ENCODE measurements at places on chromosomes 12 and 14.
A peak's percentile ranks its signal among the peaks of the same experiment; 100 is the strongest.

DNA sequence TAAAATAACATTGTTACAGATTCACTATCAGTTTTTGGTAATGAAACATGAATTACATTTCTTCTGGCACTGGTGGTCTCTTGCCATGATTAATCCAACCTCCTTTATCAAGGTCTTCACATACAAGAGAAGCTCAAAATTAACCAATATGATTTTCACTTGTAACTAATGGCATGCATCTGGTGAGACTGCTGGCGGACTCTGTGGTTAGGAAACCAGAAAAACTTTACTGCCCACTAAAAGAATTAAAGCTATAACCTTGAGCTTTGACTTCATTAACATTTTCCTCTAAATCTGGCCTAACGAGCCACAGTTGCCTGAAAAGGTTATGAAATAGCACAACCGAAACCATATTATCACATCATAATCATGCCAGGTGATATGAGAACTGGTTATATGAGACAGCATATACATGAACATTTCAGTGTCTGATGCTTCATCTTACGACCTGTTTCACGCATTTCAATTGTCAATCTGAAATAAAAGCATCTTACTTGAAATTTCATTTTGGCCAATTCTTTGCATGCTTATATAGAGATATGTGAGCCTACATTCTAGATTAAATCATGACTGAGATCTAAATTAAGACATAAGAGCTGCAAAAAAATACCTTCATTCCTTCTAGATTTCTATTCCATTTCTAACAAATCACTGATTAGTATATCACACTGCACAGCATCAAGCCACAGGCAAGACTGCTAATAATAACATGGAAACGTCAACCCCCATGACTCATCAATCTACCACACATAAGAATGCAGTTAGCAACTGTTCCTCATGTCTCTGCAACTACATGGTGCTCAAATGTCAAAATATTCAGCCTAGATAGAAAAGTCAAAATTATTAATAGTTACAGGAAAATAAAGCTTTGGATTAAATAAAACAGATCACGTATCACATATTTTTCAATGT is 89.3 kb downstream of the OSBPL8 start:
- no peak for DNase-seq

DNA sequence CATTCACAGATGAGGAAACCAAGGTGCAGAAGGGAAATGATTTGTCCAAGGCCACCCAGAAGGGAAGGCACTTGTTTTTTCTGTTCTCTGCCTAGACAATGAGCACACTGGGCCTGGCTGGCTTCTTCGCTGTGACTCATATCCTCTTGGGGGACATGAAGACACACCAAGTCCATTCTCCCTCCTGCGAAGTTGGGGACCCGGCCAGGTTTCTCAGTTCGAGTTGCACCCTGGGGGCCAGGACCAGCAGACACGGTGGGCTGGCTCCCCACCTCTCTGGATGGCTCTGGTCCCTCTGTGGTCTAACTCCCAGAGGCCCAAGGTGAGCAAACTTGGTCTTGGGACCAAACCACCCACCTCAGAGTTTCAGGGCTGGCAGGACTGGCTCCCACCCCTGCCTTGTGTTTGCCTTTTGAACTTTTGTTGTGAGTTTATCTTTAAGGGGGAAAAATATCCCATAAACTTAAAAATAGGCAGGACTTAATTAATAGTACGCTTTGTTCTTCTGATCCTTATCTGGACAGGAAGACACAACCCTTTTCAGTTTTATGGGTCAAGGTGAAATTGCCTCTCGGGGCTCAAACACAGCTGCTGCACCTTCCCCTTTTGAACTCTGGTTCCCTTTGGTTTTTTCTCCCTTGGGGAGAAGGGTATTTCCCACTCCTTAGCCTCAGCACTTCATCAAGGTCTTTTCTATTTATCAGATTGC is 9.0 kb upstream of the MLEC start:
- DNase-seq: no peak

GRCh38 chr14:99676657-99677056 is 7.4 kb upstream of the CYP46A1 start:
- no peak for DNase-seq

DNA sequence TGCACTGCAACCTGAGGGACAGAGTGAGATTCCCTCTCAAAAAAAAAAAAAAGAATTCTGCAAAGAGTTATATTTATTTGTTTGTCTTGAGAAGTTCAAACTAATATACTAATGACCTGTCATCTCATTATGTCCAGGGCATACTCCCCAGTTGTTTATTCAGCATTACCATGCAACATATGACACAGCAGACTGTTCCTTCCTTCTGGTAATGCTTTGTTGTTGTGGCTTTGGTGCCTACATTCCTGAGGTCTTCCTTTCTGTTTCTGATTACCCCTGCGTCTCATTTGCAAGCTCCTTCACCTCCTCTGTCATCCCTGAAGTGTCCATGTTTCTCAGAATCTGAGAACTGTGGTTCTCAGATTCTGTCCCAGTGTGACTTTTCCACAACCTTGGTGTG is 55.3 kb downstream of the DERA start:
- no peak for DNase-seq

DNA sequence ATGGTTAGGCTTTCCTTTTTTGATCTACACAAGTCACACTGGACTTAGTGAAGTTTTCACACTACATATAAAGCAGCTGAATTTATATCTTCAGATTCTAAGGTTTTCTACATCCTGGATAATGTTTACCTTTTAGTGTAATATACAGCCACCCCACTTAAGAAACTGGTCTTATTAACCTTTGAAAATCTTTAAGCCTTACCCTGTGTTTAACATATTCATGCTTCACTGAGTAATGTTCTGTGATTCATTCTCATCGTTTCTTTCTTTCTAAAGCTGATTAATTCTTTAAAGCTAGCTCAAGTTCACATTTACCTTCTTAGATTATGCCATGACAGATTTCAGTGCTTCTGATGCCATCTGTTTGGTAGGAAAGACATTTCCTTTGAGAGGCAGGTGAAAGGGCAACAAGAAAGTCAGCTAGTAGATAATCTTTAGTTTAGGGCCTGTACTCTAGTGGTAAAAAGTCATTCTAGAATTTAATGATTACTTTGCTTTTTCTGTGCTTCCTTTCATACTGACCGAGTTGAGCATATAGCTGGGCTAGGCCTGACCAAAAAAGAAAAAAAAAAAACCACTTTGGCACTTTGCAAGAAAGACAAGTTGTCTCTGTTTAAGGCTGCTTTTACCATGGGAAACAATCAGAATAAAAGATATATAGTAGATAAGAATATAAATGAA is 690.9 kb upstream of the FBXO33 start:
- peak; percentile 99 for DNase-seq

DNA sequence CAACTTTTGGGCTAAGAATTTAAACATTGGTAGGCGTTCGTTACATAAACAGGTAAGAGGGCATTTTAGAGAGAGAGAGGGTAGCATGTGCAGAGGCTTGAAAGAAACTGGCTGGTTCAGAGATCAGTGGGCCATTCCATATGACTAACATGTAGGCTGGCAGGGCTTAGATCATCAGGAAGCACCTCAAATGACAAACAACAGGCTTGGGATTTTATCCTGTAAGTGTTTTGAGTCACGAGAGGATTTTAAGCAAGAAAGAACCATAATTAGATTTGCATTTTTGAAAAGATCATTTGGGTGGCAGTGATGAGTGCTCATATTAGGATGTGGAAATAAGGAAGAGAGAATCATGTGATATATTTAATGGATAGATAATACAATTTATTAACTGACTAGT is 8.7 kb upstream of the PLEKHA5 start:
- no peak for DNase-seq

DNA sequence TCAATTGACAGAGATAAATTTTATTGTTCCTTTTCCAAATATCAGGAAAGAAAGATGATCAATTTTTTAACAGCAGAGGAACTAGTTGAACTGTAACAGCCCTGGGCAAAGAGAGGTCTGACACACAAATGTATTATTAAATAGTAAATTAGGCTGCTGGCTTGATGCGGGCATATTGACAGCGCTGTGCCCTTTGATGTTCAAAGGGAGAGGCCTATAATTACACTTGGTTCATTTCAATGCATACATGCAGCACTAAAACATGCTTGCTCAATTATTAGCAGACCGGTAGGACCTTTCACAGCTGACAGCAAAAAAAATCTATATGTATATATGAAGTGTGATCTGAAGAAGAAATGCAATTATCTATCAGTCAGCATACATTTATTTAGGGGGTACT is 219.8 kb downstream of the SLC2A13 start:
- no peak for DNase-seq

- DNase-seq: no peak
Measured at GRCh38 chr12:114499338-114499737, 93.4 kb upstream of the TBX5 start.

GRCh38 chr12:106358396-106359241 is 1.1 kb downstream of the POLR3B start:
- DNase-seq: no peak

DNA sequence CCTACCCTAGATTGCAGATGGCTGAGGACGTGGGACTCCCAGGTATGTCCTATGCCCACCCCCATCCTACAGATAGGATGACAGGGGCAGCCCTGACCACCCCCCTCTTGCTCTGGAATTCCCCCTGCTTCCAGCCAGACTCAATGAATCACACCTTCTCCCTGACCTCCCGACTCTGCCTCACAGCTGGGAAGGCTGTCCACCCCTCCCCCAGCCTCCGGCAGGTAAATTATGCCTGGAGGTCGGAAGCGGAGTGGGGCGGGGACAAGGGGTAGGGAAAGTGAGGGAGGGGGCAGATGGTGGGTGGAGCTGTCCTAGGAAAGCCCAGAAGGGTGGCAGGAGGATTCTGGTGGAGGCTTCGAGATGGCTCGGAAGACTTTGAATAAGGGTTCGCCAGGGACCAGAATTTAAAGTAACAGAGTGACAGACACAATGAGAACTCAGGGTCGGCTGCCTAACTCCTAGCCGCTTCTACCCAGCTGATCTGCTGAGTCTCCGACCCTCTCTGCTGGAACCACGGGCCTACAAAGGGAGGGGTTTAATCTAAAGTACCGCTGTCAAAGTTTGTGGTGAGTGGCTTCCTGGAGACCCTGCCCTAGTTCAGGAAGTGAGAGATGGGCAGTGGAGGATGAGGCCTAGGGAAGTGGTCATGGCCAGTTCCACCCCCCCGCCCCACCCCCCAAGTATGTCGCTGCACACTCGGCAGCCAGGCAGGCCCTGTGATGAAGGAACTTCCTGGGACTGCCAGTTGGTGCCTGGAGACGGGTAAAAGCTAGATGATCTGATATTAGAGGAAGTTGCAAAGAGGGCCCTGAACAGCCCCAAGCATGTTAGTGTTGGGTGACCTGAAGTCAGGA is 4.2 kb downstream of the PLEKHG3 start:
- DNase-seq: no peak

GRCh38 chr14:105181549-105182295 is 610 bp upstream of the NUDT14 start:
- no peak for DNase-seq

DNA sequence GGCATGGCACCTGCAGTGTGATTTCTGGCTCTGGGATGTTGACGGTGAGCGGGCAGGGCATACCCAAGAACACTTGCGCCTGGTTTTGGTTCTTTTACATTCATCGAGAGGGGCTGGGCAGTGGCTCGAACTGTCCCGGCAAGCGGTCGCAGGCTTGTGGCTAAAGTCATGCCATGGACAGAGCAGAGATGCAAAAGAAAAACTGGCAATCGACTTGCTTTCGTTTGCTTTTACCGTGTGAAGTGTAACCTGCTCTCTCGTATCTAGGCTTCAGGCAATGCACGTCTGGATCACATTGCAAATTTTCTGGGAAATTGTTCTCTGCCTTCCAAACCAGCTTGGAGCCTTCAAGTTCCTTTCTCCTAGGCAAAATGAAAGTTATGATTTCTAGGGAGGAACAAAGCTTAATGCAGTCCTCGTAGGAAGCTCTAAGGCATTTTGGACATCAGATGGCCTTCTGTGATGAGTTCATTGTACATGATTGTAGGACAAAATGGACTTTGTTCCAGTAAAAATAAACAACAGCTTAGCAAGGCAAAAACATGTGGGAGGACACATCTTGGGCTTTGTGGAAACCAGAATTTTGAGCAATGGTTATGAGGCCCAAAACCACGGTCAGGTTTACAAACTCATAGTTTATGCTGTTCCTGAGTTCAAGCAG is 18.3 kb downstream of the ADGRD1 start:
- DNase-seq: no peak

DNA sequence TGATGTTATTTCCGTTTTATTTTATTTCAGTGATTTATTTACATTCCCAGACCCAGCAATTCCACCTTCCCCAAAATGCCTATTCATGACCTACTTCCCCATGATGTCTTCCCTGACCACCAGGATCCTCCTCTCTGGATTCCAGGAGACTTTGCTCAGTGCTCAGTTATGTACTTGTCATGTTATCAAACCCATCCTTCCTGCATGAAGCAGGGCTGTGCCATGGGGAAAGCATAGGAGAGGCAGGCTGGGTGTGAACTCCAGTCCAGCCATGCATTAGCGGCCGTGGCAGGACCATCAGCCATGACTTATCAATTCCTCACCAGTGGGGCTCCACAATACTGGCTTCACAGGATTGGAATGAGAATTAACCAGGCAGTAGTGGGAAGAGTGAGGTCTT is 57.8 kb downstream of the B4GALNT3 start:
- DNase-seq: no peak

DNA sequence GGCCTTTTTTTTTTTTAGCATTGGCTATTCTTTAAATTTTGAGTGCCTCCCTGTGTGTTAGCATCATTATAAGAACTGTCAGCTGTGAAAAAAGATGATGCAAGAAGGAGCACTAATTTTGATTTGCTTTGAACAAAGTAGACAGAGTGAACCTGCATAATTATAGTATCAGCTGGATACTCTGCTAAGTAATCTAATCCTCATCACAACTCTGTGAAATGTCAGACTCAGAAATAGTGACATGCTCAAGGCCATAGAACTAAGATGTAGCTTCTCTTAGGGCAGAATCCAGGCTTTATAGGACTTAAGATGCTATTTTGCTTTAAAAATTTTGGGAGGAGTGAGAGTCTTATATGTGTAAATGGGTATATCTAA is 31.9 kb downstream of the FBXO34 start:
- DNase-seq: no peak

DNA sequence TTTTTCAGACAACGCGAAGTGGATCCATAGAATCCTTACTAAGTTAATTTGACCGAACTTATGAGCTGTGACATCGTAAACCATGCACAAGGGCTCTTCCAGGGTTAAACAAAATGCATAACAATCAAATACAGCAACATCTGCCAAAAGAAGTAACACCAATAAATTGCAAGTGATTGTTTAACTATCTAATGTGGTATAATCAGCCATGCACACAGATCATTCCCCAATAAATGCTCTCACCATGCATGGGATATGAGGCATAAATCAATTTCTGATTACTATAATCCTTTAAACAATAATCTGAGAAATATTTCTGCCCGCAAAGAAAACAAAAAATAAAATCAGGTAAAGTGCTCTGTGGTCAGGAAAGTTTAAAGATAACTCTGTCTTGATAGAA is 7.7 kb upstream of the PLEKHG7 start:
- no peak for DNase-seq
